ENCODE measurements at places on chromosomes 2 and 18. TPM values are rescaled to one million over a fixed set of nuclear protein-coding genes. Genes with fewer than 3 reads are reported as not detected.

SKOR2 gene
- not detected for total RNA-seq

REG1A gene
- total RNA-seq = not detected

MYCN gene
- total RNA-seq = not detected

VPS54 gene
- 25.6 TPM for total RNA-seq

GALNT14 gene
- 22.5 TPM for total RNA-seq

All from nasal cavity respiratory epithelium epithelial cell of viscerocranial mucosa (primary cell).